Fibroblast of upper back skin (primary cell): ENCODE measurements at places on chromosomes 3 and 15.

DNA sequence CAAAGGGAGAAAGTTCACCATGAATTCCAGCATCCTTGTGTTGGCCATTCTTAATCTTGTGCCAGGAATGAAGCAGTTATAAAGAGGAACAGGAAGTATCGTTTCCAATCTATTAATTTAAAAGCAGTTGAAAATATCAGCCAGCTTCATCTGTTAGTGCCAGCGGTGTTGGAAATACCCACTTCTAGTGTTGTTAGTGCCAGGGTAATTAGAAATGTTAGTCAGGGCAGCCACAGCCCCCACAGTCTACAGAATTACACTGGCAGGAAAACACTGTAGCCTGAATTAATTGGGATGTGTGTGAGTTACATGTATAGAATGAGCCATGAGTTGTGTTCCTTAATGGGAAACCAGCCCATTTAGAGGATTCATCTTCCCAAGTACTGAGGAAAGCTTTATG, 127.8 kb downstream of the GHSR start:
- no peak for DNase-seq

DNA sequence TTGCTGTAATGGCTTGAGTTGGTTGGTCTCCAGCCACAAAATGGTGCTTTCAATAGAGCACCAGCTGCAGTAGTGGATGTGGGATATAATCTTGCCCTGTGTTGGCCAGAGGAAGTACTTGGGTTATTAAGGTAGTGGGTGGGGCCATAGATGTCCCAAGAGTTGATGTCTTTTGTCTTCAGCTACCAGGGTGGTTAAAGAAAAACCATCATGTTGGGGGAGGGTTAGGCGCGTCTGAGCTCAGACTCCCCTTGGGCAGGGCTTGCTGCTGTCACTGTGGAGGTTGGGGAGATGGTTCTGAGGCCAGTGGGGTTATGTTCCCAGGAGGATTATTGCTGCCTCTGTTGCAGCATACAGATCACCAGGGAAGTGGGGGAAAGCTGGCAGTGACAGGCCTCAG, 46.9 kb upstream of the GADL1 start:
- DNase-seq = no peak

DNA sequence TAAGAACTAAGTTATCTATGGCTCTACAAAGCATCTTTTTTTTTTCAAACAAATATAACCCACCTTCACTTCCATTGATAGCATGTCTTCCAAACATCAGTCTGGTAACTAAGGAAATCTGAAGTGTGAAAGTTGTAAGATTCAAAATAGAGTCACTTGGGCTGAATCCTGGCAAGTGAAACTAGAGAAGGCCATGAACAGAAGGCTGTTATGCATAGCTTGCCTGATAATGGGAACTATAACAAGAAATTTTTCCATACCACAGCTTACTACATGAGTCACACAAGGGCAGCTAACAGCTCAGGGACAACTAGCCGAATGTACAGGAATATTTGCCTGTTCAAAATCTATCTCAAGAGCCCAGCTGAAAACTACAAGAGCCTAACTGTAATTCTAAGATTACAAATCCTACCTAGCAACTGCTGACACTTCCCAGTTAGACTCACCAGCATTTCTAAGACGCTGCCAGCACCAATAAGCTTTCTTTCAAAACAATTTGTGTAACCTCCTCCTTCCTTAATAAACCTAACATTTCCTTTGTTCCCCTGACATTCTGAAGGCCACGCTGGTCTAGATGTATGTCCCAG, 1066.5 kb downstream of the PLOD2 start:
- DNase-seq = peak; percentile 78

DNA sequence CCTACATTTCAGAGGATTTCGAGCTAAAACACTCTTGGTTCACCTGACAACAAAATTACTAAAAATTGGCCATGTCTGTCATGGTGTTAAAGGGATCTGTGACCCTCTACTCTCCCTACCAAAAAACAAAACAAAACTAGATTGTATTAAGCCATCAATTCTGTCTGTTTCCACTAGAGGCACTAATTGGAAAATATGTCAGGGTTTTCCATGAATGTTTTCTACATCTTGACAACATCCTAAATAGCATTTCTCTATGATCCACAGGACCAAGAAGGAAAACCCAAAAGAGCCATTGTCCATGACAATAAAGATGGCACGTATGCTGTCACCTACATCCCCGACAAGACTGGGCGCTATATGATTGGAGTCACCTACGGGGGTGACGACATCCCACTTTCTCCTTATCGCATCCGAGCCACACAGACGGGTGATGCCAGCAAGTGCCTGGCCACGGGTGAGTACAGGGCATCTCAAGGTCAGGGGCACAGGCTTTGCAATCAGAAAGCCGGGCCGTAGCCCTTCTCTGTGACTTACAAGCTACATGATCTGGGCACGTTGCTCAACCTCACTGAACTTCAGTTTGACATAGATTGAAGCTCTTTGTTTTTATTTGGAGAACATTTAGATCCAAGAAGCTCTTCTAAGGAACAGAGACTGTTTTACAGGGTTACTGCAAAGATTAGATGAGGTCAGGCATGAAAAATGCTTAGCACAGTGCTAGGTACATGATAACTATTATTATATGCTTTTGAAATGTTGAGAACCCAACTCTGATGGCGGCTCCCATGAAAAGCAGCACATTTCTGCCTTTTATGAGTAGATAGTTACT, 74.8 kb downstream of the DNASE1L3 start:
- no peak for DNase-seq

DNA sequence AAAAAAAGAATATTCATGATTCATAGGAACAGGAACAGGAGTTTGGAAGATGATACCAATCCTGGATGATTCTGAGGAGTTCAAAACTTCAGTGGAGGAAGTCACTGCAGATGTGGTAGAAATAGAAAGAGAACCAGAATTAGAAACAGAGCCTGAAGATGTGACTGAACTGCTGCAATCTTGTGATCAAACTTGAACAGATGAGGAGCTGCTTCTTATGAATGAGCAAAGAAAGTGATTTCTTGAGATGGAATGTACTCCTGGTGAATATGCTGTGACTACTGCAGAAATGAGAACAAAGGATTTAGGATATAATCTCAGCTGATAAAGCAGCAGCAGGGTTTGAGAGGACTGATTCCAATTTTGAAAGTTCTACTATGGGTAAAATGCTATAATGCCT, 72.7 kb downstream of the GSK3B start:
- peak; percentile 37 for DNase-seq

DNA sequence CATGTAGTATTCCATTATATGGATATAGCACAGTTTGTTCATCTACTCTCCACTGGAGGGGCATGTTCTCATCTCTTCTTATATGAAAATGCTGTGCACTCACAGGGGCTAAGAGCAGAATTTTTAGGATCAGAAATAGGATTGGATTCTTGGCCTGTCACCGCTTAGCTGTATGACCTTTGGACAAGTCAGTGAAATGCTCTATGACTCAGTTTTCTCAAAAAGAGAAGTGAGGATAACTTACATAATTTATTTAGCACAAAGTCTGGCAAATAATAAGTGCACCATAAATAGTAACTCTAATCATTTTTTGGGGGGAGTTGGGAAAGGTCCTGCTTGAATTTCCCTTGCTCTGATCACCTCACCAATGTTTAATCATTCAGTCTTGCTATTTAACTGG, 103.7 kb upstream of the LRIG1 start:
- no peak for DNase-seq

GRCh38 chr3:30691249-30691880, 85.0 kb downstream of the TGFBR2 start:
- DNase-seq = no peak

DNA sequence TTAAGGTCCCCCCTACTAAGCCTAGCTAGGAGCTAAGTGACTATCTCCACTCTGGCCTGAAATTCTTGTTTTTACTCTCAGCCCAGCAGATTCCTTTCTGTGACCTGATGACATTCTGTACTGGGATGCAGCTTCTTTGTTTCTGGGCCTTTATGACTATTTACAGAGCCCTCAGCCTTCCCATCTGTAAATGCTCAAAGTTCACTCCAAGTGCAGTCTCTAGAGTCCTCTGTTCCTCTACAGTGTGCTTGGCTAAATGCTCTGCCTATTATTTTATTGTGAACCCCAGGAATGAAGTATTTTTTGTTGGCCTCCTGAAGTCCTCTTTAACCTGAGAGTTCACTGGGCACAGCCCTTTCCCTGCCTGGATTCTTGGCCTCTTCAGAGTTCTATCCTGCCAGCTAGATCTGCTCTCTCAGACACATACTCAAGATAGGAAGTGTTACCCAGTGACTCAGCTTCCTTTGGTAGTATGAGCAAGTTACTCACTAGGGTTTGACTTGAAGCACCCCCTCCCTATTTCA, 278.1 kb upstream of the P2RY1 start:
- peak; percentile 33 for DNase-seq

- peak; percentile 48 for DNase-seq
These were observed 37.3 kb downstream of the BTD start for GRCh38 chr3:15638891-15639262.

GRCh38 chr15:70424937-70425411, 327.3 kb upstream of the TLE3 start:
- no peak for DNase-seq

DNA sequence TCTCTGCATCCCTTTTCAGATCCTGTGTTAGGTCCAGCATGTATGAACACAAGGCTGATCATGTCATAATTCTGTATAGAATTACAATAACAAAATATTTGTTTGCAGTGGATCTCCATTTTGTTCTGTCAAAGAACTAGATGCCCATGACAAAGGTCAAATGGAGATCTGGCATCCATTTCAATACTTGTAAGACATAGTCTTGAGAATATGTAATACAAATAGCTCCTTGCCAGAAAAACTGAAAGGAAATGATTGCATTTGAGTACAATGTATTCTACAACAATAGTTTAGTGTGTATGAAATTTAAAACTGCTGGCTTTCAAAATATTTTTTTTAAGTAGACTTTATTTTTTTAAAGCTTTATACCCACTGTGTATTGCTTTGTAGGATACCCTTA, 101.1 kb downstream of the CMSS1 start:
- peak; percentile 19 for DNase-seq

DNA sequence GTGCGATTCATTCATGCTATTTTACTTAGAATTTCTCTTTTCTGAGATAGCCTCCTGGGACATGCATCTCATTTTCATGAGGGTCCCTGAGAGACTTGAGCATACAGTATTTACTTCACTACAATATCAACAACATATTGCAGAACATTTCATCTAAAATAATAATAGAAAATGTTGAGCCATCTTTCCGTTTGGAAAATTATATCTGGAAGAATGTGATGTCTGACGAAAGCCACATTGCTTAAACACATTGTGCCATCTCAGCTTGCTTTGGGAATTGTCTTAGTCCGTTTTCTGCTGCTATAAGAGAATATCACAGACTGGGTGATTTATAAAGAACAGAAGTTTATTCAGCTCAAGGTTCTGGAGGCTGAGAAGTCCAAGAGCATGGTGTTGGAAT, 55.5 kb downstream of the DPH6 start:
- DNase-seq = no peak

- DNase-seq = peak; percentile 75
These were observed 515 bp upstream of the EIF3J start for GRCh38 chr15:44536302-44536961.

DNA sequence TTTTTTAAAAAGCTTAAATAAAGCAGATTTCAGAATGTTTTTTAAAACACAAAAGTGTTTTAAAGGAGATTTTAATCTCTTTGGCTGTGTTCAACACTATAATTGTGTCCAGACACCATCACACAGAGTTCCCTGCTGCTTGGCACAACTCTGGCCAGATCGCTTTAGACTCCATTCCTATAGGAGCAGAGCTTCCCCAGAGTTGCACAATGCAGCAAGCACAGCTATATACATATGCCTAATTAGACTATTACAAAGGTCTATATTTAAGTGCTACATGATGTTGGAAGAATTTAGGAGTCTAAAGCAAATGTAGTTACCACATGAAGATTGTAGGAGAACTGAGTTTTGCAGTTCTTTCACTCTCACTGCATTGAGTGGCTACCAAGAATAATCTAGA, 11.2 kb downstream of the SLC9A9 start:
- DNase-seq = no peak

GRCh38 chr3:14685179-14685578, 10.2 kb downstream of the C3orf20 start:
- DNase-seq = no peak

DNA sequence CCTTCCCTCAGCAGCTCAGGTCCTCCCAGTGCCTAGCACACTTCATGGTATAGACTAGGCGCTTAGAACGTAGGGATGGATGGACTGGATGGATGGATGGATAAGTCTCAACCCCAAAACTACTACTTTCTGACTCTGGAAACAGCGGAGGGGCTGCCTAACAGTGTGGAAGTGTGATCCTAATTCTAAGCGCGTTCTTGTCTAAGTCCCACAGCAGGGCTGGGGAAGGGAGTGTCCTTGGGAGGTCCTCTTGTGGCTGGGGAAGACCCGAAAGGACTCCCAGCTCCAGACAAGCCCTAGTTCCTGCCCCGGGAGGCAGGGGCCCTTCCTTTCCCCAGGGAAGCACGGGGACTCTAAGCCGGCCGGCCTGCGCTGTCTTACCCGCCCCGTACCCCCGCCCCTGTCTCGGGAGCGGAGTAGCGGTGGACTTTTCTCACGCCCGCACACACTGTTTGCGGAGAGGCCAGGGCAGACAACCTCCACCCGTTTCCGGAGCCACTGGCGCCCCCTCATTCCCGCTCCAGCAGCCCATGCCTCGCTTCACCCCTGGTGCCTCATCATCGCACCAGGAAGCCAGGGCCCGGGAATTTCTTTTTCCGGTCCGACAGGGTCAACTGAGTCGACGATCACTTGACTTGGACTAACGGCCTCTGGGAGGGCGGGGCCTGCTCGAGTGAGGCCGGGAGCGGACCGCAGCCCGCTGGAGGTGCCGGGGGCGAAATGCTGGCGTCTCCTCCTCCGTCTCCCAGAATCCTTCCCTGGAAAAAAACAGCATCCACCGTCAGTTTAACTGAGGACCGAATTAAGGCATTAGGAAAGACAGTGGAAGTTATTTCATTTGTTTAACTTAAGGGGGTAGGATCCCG, 133.3 kb downstream of the TBC1D2B start:
- peak; percentile 77 for DNase-seq

GRCh38 chr3:133490468-133491351, 82.8 kb upstream of the CDV3 start:
- no peak for DNase-seq

- no peak for DNase-seq
These were observed 10.5 kb downstream of the BFSP2 start for GRCh38 chr3:133410191-133410892.

- no peak for DNase-seq
These were observed 36.3 kb downstream of the TFG start for GRCh38 chr3:100745617-100746016.

DNA sequence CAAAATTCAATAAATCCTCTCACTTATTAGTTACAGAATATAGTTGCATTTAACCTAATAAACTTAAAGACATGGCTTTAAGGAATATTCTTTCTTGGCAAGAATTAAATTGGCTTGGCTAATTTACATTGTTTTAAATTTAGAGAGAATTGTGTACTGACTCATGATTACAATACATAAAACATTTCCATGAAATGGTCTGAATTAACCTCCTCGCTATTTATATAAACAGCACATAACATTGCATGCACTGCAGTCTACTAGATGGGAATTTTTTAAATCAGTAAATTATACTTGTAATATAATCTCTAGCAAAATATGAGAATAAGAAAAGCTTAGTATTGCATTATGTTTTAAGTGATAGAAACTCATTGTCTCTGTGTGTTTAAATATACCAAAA, 268.9 kb downstream of the SHOX2 start:
- no peak for DNase-seq
